Aorta (tissue), 5 donors: ENCODE measurements at places on chromosomes 12 and 14. TPM values are rescaled to one million over a fixed set of nuclear protein-coding genes. Genes with fewer than 3 reads are reported as not detected.

DNA sequence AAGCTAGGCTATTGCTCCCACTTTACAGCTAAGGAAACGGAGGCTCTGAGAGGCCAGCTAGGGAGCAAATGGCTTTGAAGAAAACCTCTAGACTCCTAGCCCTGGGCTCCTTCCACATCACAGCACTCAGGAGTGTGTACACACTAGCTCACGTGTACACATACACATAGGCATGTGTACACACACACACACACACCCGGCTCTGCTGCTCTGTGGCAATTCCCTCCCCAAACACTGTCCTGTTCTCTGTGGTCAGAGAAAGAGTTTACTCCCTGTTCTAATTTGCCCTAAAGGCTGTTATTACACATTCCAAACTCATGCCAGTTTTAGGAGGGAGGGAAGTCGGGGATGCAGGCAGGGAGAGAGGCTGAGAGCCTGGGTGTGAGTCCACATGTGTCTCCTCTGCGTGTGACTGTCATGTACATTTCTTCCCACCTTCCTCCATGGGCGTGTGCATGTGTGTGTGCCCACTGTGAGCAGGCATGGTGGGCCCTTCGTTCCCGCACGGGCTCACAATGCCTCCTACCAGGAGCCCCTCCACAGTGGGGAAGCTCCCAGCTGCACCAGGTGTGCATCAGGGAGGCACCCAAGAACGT, 14.2 kb downstream of the TRPV4 start:
- H3K27me3 ChIP-seq = no peaks in the 10 kb centered on the region
- no peak for DNase-seq
- no peak overlapping the region for H3K27ac ChIP-seq
- H3K36me3 ChIP-seq = no peaks in the 10 kb centered on the region
- H3K4me3 ChIP-seq = no peak overlapping the region
- H3K4me1 ChIP-seq = no peaks in the 10 kb centered on the region

- H3K36me3 ChIP-seq = no peaks in the 10 kb centered on the region
- H3K27me3 ChIP-seq = no peaks in the 10 kb centered on the region
- no peak overlapping the region for H3K4me3 ChIP-seq
- no peak overlapping the region for H3K27ac ChIP-seq
These were observed 56.1 kb downstream of the BMP4 start for GRCh38 chr14:53900499-53900898.

CARMIL3 gene
- 0.42 TPM for total RNA-seq

MTRFR gene
- total RNA-seq = 8.6 TPM

DNA sequence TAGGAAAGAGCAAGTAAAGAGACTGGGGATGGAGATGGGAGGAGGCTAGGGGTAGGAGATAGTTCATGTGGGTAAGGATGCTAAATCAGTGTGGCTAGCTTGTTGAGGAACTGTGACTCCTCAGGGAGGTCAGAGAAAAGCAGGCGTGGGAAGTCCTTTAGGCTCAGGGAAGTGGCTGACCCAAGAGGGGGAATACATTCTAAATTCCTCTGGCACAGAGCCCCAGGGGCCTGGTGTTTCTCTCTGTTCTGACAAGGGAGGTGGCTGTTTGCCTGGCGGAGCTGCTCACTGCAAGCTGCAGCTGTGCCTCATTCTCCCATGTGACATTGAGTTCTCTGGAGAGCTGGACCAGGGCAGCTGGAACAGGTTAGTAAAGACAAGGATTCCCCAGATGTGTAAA, 152.2 kb upstream of the SLC38A2 start:
- no peaks in the 10 kb centered on the region for H3K36me3 ChIP-seq
- no peaks in the 10 kb centered on the region for H3K27me3 ChIP-seq
- DNase-seq = peak; percentile 86
- no peak overlapping the region for H3K27ac ChIP-seq
- no peak overlapping the region for H3K4me3 ChIP-seq
- peaks cover 4% of the 10 kb centered on the region for H3K4me1 ChIP-seq

GRCh38 chr12:25623816-25624215, 70.7 kb upstream of the LMNTD1 start:
- no peaks in the 10 kb centered on the region for H3K27me3 ChIP-seq
- DNase-seq = no peak
- no peak overlapping the region for H3K4me3 ChIP-seq
- no peak overlapping the region for H3K27ac ChIP-seq

DNA sequence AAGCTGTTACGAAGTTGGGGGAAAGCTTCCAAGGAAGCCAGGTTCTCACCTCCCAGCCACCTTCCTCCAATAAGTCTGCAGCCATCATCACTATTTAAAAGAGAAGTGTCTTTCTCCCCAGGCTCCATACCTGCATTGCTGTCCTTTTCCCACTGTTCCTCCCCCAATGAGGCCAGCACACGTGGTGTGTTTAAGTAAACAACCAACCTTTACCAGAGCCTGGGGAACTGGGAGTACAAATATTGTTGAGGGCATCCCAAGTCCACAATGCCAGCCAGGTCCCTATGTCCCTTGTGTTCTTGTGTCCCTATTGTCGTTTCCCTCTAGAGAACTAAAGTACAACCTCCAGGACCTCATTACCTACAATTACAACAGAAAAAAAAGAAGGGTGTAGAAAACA, 49.2 kb upstream of the PNMA1 start:
- no peaks in the 10 kb centered on the region for H3K27me3 ChIP-seq
- no peaks in the 10 kb centered on the region for H3K36me3 ChIP-seq
- H3K4me3 ChIP-seq = no peak overlapping the region
- H3K27ac ChIP-seq = no peak overlapping the region
- no peak for DNase-seq
